Activated CD8-positive, alpha-beta memory T cell treated with anti-CD3 and anti-CD28 coated beads for 36 hours (primary cell): ENCODE measurements at places on chromosomes 6 and 20. TPM values are rescaled to one million over a fixed set of nuclear protein-coding genes. Genes with fewer than 3 reads are reported as not detected.

The RRAGD gene
- total RNA-seq = 14.8 TPM

The CDSN gene
- not detected for total RNA-seq

The ACOT13 gene
- total RNA-seq = 24.4 TPM

The ZKSCAN8 gene
- 14.5 TPM for total RNA-seq

The MED20 gene
- total RNA-seq = 17.5 TPM

The UQCC2 gene
- 150 TPM for total RNA-seq

The RIPPLY2 gene
- total RNA-seq = not detected

The SPDEF gene
- total RNA-seq = not detected

The ADA gene
- total RNA-seq = 23.9 TPM

The HTR1B gene
- not detected for total RNA-seq

The TDRD6 gene
- not detected for total RNA-seq

The SERINC1 gene
- 51.5 TPM for total RNA-seq

The BPI gene
- not detected for total RNA-seq

The TEAD3 gene
- total RNA-seq = 0.70 TPM

The RIMS4 gene
- total RNA-seq = not detected

The ZNF311 gene
- total RNA-seq = 0.61 TPM

The IP6K3 gene
- not detected for total RNA-seq

The KIF6 gene
- 0.23 TPM for total RNA-seq

The HUS1B gene
- 0.82 TPM for total RNA-seq

The KIFC1 gene
- total RNA-seq = 58.6 TPM

The SYNCRIP gene
- 255 TPM for total RNA-seq
